ENCODE measurements at places on chromosomes 7 and 10.

- DNase-seq = no peak
Measured at GRCh38 chr10:30832749-30833627, 198.7 kb downstream of the ZNF438 start.

- no peak for DNase-seq
Measured at GRCh38 chr7:74289018-74289658, at the start of gene CLIP2. CLIP2 (plus strand) TSS chr7:74289407; CDS start chr7:74317547, 28,140 bp downstream.

DNA sequence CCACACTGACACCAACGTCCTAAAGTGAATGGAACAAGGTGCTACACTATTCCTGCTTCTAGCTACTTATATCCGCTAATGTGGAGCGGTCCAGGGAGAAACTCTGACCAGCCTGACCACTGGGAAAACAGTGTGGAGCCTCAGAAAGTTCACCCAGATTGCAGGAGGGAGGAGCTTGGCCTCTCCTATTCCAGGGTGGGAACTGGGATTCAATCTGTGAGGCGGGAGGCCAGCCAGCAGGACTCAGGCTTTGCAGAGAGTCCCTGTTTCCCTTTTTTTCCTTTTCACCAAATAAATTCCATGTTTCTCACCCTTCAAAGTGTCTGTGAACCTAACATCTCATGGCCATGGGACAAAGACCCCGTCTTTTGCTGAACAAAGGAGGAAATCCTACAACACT is 86.4 kb upstream of the SEMA3C start:
- DNase-seq = no peak

GRCh38 chr7:138074121-138074520 is 2.1 kb upstream of the AKR1D1 start:
- no peak for DNase-seq

DNA sequence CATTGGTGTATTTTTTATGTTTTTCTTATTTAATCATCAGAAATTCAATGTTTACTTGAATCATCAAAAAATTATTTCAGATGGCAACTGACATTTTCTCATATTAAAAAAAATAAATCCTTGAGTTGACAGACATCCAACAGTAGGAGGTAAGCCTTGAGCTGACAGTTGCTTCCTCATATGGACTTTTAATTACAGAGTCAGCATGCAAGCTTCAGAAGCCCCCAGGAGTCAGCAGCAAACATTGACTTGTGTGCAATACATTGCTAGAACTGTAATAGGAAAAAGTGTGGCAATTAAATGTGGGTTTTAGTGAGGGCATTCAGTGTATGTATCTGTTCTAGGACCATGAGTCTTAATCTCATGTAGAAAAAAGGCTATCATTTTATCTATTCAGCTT is 62.4 kb upstream of the TAS2R16 start:
- no peak for DNase-seq

DNA sequence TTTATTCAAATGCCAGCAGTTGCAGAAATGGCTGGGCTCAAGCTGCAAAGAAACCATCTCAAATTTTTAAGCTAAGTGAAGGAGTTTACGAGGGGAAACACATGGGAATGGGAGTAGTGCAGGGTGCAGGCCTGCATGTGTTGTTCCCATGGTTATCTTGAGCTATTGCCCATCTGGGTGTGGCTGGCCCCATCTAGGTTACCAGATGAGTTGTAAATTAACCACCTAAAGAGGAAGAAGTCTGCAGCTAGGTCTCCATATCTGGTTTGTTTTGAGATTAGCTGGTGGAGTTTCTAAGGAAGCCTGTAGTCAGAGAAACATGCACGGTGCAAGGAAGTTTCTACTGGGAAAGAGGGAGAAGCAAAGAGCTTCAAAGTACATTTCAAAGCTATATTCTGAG is 23.3 kb upstream of the STEAP2 start:
- no peak for DNase-seq

DNA sequence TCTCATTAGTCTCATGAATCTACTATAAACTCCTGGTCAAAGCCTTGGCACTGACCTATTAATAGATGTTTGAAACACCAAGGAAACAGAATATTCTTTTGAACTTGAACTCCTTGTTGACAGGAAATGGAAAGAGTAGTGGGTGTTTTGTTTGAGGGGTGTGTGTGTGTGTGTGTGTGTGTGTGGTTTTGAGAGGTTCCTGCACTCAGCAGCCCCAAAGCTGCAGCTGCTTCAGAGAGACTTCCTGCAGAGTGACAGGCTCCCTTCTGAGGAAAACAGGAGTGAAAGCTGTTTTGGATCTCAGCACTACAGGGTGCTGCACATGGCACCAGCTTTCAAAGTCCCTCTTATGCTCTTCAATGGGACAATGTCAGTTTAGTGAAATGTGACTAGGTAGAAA is 546.5 kb upstream of the STEAP1 start:
- no peak for DNase-seq

- no peak for DNase-seq
Measured at GRCh38 chr7:91837397-91838070, 43.0 kb downstream of the MTERF1 start.

DNA sequence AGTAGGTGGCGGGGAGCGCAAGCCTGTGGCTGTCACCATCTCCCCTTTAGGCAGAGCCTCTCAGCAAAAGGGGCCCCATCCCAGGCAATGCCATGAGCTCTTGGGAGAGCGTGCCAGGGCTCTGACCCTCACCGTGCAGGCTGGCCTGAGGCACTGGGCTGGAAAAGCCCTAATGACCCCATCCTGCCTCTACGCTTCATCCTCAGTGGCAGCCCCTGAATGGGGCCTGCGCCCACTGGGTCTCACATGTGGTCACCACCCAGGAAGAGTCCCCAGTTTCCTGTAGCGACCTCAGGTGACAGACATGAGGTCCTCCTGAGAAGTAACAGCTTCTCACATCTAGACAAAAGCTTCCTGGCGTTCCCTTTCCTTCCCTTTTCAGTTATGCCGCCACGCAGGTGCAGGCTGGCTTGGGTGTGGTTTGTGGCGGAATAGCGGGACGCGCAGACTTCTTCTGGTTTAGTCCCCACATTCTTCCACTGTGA is 59.2 kb downstream of the CLEC2L start:
- no peak for DNase-seq

DNA sequence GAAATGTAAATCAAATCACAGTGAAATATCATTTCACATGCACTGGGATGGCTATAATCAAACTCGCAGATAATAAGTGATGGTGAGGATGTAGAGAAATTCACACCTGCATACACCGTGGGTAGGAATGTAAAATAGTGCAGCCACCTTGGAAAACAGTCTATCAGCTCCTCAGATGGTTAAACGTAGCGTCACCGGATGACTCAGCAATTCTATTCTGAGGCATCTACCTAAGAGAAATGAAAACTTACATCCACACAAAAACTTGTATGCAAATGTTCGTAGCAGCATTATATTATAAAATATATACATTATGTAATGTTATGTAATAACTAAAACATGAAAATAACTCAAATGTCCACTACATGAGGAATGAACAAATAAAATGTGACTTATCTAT is 38.9 kb downstream of the SH3PXD2A start:
- DNase-seq = no peak

GRCh38 chr10:57880446-57881227 is 387.1 kb downstream of the IPMK start:
- no peak for DNase-seq

GRCh38 chr10:105706281-105707026 is 1065.4 kb downstream of the SORCS3 start:
- DNase-seq = no peak

GRCh38 chr7:129136887-129137642 is 7.4 kb upstream of the TSPAN33 start:
- DNase-seq = no peak

- DNase-seq = no peak
Measured at GRCh38 chr7:22952306-22953015, 61.5 kb downstream of the HYCC1 start.

- no peak for DNase-seq
Measured at GRCh38 chr7:120725376-120726039, 132.4 kb downstream of the TSPAN12 start.

DNA sequence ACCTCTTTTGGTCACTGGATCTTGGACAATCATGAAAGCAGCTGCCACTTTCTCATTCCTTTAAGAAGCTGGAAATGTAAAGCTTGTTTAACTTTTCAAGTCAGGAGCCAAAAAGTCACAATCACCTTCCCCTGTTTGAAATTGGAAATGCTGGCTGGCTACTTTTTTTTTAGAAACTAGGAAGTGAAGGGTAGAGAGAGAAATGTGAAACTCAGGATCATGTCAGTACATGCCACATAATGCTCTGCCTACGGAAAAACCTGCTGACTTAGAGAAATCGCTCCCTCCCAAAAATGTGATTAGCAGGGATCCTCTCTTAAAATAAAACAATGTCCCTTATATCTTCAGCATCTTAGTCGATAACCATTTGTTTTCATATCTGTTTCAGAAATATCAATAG is 188.4 kb upstream of the C7orf33 start:
- DNase-seq = no peak

- no peak for DNase-seq
Measured at GRCh38 chr10:48792687-48793096, 108.0 kb downstream of the WDFY4 start.

GRCh38 chr7:133529861-133530260 is 277.0 kb downstream of the EXOC4 start:
- DNase-seq = no peak

- DNase-seq = no peak
Measured at GRCh38 chr7:49397750-49398149, 375.7 kb upstream of the VWC2 start.

DNA sequence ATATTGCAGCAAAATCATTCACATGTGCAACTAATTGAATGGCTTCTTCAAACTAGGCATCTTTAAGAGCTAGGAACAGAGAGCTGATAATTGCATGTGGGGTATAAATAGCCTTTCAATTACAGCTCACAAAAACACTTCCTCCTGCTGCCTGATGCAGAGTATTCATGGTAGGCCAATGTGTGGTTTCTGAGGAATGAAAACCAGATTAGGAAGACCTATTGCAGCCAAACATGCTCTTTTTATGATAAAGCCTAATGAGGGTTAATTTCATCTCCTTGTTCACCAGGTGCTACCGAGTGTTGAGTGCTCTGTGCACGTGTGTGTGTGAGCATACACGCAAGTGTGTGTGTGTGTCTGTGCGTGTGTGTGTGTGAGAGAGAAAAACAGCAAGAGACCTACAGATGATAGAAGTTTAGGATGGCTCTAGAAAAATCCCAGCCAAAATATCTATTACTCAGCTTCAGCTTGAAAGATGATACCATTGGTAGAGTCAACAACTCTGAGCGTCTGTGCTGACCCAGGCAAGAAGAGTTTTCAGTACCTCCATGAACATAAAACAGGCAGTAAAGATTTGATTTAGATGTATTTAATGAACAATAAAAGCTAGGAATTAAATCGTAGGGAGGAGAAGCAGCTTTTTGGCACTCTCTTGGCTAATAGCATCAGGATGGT is 448.5 kb upstream of the ANKRD30A start:
- DNase-seq = no peak

GRCh38 chr10:75208181-75208580 is 2.4 kb upstream of the VDAC2 start:
- peak; percentile 74 for DNase-seq

DNA sequence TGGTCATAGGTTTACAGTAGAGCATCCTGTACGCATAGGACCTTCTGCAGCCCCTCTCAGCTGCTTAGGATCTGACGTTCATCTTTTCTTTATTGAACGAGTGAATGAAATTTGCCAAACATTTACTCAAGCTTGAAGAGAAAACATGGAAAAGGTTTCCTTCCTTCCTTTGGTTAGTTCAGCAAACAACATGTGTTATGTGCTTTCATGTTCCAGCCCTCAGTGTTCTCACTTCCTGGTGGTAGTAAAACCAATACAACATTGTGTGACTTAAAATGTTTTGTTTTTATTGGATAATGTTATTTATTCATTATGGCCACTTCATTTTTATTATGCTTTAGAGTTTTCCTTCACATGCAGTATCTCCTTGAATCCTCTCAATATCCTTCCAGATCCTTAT is 1.4 kb upstream of the CDCA7L start:
- DNase-seq = no peak

DNA sequence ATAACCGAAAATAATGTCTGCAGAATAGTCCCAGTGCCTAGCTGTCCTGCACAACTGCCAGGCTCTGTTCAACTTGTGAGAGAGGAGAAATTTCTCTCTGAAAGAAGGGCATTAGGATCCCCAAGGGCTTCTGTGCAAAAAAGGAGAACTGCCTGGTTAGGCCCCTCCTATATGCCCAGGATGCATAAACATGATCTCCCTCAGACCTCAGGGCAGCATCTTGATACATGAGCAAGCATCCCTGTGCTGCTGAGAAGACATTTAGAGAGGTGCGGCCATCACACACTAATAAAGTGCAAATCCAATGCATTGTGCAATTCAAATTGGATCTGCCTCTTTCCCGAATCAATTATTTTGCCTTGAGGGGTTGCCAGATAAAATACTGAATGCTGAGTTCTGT is 553.6 kb downstream of the TNS3 start:
- DNase-seq = no peak

DNA sequence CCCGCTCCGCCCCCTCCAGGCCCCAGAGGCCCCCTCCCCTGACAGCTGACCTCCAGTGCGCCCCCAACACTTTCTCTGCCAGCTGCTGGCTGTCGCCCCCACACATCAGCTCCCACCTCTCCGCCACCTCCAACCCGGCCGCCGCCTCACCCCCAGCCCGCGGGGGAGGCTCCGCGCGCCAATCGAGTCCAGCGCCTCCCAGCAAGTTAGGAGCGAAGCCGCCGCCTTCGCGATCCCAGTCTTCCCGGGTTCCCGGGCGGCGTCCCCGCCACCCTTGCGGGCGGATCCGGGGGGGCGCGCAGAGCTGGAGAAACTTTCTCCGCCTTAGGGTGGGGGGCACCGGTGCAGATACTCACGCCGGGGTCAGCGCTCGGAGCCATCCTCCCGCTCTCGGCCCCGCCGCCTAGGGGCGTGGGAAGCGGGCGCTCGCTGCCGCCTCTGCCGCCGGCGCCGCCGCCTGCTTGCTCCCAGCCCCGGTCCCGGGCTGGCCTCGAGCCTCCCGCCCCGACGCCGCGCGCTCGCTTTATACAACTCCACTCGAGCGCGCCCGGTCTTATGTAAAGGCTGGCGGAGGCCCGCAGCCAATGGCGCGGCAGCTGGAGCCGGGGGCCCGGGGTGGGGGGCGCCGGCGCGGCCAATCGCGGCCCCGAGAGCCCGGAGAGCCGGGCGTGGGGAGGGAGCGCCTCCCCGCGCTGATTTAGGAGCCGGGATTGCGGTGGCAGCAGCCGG is at the start of gene CRTAC1:
TSS of gene CRTAC1 (minus strand) at position 529 of the 729 bp plus-strand sequence. CDS start at position 380, 149 bp downstream.
- no peak for DNase-seq

- no peak for DNase-seq
Measured at GRCh38 chr10:101467286-101467770, 113.4 kb downstream of the BTRC start.

DNA sequence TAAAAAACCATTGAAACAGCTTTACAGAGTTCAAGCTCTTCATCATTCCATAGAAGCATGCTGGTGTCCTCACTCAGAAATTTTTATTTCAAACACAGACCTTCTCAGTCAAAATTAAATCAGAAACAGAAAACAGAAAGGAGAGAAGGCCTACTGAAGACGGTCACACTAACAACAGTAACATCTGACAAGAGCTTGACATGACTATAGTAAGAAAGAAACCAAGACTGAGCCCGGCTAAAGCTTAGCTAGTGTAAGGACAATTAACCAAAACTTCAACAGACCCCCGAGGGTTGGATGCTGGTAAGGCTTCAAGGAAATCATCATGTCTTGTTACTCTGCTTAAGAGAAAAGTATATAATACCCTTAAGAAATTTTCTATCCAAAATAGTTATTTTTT is 38.6 kb downstream of the MTPN start:
- no peak for DNase-seq

- DNase-seq = peak; percentile 94
Measured at GRCh38 chr7:116524609-116525297, at the start of gene CAV1. CAV1 (plus strand) TSS chr7:116525036; CDS start chr7:116525063, 27 bp downstream.

GRCh38 chr10:96211764-96212163 is 59.6 kb downstream of the BLNK start:
- no peak for DNase-seq
